ENCODE measurements at places on chromosomes 3 and 15.

- no peak for DNase-seq
Measured at GRCh38 chr3:182388506-182388905, 404.8 kb upstream of the ATP11B start.

- DNase-seq, result no peak
Measured at GRCh38 chr3:151152455-151153079, 50.4 kb downstream of the GPR171 start.

DNA sequence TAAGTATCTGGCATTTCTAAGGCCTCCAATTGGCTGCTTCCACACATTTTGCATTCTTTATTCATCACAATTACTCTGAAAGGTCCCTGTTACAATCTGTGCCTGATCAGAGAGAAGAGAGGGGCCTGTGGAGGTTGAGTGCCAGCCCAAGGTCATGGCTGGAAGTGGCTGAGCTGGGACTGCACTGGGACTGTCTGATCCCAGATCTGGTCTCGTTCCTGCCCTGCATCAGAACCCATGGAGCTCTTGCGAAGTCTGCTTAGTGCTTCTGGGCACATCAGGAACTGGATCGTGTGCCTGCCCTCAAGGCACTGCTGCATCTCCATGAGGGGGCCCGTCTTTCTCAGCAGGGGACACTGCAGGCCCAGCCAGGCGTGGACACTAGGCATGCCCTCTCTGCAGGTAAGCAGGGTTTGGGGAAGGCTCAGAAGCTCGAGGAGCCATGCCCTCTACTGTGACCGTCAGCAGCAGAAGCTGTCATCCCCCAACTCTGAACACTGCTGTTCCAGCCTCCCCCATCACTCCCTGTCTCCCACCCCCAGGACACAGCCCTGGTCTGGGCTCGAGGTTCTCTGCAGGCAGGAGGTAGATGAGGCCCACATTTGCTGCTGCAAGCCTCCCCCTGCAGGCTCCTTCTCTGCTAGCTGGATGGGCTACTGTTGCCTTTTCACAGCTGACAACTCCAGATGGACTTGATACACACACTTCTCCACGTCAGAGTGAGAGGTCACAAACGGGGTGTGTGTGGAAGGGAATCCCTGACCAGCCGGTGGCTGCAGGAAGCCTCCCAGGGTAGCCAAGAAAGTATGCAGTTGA lies 96.5 kb upstream of the PRR23E start:
- peak; percentile 63 for DNase-seq

- DNase-seq, result no peak
Measured at GRCh38 chr15:65778269-65778668, 13.8 kb downstream of the DENND4A start.

DNA sequence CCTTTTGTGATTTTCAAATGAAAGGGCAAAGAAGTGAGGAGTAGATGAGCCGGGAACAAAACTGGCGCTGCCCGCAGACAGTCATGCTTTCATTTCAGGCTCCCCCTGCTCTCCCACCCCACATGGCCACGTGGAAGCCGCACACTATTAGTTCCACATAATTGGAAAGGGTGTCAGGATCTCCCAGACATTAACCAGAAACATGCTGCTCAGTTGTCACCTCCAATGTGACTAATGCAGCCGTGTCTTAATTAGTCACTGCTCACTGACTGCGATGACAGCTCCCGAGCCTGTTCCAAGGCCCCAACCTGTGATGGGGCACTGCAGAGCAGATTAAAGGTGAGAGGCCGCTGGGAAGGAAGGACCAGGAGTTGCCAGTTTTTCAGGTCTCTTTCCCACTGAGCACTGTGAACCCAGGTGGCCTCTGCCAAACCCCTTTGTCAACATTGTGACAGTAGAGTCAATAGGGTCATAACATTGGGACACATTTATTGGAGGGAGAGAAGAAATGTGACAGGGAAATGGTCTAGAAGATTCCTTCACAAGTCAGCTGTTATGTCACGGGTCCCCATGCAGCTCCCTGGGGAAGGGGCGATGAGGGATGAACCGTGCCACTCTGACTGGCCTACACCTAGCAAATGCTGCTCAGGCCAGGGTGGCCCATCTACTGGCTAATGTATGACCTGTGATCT lies 38.6 kb upstream of the SFMBT1 start:
- no peak for DNase-seq
